NCI-H1930 (cell line): ENCODE measurements at places on chromosomes 2 and 18.

DNA sequence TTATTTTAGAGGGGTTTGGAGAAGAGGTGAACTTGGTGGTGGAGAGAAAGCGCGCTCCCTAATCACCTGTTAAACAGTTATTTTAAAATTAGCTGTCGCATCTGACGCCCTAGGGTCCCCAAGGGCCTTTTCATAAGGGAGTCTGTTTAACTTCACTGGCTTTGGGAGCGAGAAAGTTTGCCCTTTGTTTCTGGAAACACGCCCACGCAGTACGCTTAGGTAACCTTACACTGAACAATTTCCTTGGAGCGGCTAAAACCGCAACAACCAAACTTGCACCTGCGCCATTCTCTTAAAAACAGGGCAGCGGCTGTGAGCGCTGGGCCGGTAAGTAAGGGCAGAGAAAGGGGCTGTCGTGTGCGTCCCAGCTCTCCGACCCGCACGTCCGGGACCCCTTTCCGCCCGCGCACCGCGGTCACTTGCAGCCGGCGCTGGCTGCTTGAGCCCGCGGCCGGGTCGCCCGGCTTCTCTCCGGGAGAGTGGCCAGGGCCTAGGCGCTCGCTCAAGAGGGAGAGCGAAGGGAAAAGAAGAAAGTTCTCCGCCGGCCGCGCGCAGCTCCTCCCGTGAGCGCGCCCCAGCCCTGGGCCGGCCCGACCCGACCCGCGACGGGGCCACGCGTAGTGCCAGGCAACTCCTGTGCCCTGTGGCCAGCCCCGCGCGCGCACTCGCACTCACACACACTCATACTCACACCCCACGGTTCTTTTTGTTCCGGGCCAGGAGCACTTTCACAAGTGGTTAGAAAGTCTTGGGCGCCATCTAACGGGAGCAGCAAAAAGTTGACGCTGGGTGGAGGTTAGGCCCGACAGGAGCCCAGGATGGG lies 19.2 kb downstream of the POU3F3 start:
- DNase-seq, result peak; percentile 60

GRCh38 chr2:10601866-10602566 lies 87.8 kb downstream of the NOL10 start:
- DNase-seq, result no peak

DNA sequence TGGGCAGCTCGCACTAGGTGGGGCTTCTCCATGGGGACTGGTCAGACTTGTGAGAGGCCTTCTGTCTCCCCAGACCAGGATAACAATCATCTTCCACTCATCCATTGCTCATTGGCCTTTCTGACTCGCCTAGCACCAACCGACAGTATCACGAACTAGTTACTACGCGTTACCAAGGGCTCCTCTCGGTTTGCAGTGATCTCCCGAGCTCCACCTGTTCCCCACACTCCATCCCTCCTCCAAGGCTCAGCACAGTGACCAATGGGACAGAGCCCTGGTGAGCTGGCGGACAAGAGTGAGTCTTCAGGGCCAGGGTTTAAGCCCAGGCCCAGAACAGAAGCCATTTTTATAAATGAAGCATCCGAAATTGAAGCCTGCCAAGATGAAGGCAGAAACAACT lies 42.8 kb upstream of the SMAD7 start:
- DNase-seq, result no peak

- no peak for DNase-seq
These were observed 97.8 kb upstream of the RASGRP3 start for GRCh38 chr2:33378556-33379210.

- no peak for DNase-seq
These were observed 153.6 kb downstream of the DSEL start for GRCh38 chr18:67362906-67363305.
